ENCODE measurements at places on chromosomes 6 and 20.

- DNase-seq, result no peak
Observed at GRCh38 chr6:169917153-169917552, 165.7 kb downstream of the ERMARD start.

DNA sequence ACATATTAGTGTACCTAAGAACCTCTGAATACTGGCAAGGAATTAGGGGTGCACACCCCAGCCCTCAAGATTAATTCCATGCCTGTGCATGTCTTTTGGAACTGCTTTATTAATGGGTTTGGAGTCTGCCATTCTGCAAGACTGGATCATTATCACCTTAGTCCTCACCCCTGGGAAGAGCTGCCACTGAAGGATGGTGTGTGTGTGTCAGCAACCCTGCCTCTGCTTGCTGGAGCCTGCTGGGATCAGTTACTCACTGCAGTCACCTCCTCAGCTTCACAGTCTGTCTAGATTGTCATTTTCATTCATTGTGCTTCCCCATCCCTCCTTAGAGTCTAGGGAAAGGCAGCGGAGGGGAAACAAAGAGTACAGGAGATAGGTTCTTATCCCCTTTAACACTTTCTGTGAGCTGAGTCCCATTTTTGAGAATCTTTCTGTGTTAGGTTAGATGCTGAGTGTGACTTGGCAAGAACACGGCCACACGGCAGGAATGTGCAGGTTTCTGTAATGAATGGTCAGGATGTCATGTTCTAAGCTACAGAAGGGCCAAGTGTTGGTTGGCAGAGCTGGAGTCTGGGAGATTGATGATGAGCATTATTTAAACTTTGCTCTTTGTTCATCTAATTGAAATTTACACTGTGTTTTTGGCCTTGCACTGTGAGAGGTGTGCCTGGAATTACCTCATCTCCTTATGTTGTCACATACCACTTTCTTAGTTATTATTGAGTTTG, 21.1 kb downstream of the GHRH start:
- no peak for DNase-seq

GRCh38 chr6:104326173-104327001, 533.3 kb downstream of the HACE1 start:
- DNase-seq, result no peak

- no peak for DNase-seq
Observed at GRCh38 chr6:75752365-75752764, 3.3 kb downstream of the MYO6 start.

- peak; percentile 31 for DNase-seq
Observed at GRCh38 chr20:4813076-4813862, 91.6 kb downstream of the PRND start.

DNA sequence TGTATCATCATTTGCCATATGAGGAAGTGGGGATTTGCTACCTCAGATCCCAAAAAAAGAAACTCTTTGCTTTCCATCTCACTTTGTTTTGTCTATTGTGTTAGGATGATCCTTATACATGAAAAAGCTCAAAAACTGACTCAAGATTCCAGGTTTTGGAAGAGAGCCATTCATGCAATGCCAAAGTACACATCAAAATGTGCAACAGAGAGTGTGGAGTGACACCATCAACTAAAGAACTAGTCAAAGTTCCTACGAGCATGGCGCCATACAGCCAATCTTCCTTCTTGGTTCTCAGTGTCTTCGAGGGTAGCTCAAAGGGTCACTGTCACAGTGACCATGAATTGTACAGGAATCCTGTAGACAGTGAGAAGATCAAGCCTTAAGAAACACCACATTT, 255.8 kb upstream of the SASH1 start:
- no peak for DNase-seq

- no peak for DNase-seq
Observed at GRCh38 chr6:79694156-79694555, 63.0 kb downstream of the SH3BGRL2 start.

- no peak for DNase-seq
Observed at GRCh38 chr20:56783826-56784225, 154.7 kb downstream of the TFAP2C start.

DNA sequence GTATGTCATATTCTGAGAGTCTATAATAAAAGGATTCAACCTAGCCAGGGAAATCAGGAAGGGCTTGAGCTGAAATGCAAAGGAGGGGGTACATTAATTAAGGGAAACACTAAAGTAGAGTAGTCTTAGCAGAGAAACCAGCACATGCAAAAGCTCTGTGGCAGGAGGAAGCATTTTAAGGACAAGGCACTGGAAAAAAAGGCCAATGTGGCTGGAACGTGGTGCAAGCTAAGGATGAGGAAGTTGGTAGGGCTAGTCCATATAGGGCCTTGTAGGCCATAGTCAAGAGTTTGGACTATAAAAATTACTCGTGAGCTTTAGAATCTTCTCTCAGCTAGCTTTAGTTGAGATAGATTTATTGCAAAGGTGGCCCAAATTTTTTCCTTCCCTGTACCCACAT, 75.2 kb upstream of the TOP1 start:
- no peak for DNase-seq

- peak; percentile 7 for DNase-seq
Observed at GRCh38 chr20:38303908-38304379, at the start of gene BPI. BPI (plus strand) TSS chr20:38304156; CDS start chr20:38304224, 68 bp downstream.

DNA sequence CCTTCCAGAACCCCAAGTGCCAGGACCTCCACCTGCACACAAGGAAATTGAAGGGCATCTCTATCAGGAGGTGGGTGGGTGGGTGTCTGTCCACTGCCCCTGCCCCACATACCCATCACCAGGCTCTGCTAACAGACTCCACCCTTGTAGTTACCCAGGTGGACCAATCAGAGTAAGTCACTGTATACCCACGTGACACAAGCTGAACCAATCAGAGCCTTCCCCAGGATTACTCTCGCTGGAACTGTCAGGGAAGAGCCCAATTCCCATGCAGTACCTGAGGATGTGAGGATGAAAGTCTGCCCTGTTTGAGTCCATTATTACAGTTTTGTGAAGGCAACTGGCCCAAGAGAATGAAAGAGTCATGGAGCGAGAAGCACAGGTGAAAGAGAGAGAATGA, 4.2 kb downstream of the OCSTAMP start:
- no peak for DNase-seq

GRCh38 chr6:18488004-18488403, 100.9 kb downstream of the RNF144B start:
- no peak for DNase-seq

GRCh38 chr20:61691978-61692377, 373.7 kb downstream of the TAF4 start:
- DNase-seq, result no peak

DNA sequence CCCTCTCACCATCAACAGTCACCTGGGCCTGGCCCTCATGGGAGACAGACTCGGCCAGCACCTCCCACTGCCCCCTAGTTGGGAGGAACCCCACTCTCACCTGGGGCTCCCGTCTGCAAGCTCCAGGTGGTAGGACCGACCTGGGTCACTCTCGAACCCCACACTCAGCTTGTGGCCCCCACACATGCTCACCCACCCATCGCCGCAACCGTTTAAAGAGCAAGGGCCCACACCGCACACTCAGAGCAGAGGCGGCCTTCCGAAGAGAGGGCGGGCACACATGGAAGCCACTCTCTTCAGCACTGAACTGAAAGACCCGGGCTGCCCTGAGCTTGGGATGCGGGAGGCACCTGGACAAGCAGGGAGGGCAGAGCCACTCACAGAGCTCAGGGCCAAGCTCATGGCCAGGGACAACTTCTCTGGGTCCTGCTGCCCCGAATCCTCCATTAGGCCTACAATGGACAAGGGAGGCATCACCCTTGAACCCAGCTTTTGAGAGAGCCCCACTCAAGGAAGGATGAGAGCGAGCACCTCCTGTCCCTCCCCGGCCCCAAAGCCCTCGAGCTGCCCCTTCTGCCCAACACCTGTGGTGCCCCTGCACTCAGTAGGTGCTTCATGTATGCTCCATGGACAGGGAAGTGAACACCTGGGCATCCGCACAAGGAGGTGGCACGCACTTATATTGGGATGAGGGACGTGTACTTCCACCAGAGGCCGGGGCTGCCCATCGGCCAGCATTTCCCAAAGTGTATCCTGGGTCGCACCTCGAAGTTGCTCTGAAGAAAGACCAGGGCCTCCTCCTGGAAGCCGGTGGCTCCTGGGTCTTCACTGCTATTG, 50.4 kb downstream of the YTHDF1 start:
- DNase-seq, result no peak

DNA sequence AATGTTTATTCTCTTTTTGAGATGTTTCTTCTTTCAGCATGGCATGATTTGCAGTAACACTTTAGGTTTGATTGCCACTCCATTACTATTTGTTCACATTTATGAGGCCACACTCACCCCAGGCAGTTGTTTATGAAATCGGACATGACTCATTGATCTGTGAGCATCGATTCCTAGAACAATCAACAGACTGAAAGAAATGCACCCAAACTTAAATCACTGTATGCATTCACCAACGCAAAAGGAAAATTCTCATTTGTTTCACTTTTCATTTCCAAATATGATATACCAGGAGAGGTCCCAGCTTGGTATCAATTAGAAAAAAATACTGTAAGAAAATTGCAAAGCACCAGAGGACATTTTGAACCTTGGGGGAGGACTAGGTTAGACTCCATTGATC, 5.4 kb upstream of the GJA10 start:
- no peak for DNase-seq

GRCh38 chr6:146990284-146990683, 213.9 kb upstream of the STXBP5 start:
- no peak for DNase-seq

Measured in activated CD4-positive, alpha-beta T cell treated with anti-CD3 and anti-CD28 coated beads, Interleukin-2, amount 50 U/mL, for 48 hours (primary cell).